ENCODE measurements at places on chromosomes 7 and 10.

DNA sequence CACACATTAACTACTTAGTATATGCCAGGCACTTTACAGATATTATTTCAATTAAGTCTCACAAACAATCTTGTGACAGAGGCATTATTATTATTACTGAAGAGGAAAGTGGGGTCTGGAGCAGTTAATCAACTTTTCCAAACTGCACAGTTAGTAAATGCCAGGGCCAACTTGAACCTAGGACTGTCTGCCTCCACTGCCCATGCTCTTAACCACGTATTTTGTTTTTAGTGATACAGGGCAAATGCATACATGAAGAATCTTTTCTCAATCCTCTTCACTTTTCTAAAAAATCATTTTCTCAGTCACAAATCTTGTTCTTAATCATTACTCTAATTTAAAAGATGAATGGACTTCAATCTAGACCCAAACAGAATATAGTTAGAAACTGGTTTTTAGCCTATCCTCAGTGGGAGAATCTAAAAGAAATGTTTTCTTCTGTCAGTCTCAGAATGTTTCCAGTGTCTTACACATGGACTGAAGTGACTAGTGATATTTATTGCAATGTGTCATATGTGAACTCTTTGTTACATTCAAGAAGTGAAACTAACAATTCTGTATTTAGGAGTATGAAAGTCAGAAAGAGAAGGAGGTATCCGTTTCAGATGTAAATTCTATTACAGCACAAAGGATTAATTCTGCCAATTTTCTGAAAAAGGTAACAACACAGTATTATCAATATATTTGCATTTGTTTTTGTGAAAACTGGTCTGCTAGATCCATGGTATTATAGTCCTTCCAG lies 55.5 kb upstream of the CCNJ start:
- no peak for DNase-seq

DNA sequence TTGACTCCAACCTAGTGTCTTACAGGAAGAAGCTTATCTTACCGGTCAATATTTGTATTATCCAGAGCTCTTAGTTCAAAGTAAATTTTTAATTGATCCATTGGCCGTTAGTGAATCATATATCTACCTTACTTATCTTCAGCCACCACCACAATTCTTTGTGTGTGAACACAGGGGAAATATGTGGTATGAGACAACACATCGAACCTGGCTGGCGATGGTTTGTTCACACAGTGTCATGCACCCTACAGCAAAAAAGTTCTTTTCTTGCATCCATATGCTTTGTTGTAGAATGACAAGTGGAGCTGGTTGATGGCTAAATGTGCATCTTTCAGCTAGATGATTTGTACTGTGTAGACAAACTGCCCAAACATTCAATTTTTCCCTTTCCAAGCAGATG lies 65.8 kb downstream of the ARID5B start:
- DNase-seq, result no peak

DNA sequence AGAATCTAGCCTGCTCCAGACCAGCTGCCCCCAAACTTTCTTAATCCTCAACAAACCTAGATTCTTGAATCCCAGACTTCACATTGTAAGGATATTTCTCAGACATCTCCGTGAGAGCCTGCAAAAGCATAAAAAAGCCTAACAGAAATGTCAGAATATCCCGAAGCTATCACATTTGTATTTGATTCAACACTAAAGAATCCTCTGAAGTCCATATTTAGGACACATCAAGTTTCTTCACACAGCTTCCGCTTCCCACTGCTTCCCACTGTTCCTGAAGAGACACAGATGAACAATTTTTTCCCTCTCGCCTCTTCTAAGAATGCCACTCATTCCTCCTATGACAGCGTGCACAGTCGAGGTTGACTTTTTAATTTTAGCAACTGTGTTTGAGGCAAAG lies 396.2 kb upstream of the IGFBP3 start:
- DNase-seq, result no peak

- DNase-seq, result no peak
Measured at GRCh38 chr10:129386415-129387257, 80.4 kb upstream of the MGMT start.

DNA sequence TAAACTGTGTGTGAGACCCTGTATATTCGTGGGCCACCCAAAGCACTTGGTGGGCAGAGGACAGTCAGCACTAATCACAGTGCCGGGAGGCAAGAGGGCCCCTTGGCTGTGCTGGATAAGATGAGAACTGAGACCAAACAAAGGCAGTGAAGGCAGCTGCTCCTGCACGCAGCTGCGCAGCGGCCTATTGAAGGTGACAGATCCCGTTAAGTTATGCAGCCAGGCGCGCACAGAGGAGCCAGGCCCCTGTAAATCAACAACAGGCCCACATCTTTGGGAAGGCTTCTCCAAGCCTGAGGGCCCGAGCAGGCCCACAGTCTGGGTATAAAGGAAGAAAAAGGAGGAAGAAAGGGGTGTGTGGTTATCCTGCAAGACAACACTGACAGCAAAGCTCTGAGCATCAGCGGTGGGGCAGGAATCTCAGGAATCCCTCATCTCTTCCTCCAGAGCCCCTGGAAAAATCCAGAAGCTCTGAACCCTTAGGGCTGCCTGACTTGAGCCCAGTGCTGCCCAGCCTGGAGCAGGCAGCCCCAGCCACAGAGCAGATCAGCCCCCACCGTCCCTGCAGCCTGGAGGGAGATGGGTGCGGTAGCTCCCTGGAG lies 154.2 kb downstream of the ARHGAP12 start:
- DNase-seq, result no peak

GRCh38 chr7:140295224-140295738 lies 103.0 kb downstream of the SLC37A3 start:
- DNase-seq, result no peak

DNA sequence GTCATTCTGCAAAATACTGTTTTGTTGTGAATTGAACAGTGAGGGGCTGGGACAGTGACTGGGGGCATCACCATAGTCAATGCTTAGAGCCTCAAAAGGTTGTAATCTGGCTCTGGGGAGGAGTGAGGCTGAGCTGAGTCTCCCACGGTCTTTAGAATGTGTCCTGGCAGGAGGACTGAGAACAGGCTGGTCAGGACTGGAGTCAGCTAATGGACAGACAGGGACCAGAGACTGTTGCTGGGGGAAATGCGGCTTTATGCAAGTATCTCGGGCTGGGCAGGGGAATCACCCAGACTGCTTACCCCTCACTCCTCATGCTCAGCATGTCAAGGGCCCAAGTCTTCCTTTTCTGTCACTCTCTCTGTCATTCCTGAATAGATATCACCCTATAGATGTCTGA lies 346.5 kb downstream of the TYW1 start:
- DNase-seq, result no peak

GRCh38 chr10:5070648-5071410 lies 23.4 kb upstream of the AKR1C3 start:
- DNase-seq, result no peak

GRCh38 chr7:127928852-127929251 lies 102.4 kb downstream of the LRRC4 start:
- no peak for DNase-seq

DNA sequence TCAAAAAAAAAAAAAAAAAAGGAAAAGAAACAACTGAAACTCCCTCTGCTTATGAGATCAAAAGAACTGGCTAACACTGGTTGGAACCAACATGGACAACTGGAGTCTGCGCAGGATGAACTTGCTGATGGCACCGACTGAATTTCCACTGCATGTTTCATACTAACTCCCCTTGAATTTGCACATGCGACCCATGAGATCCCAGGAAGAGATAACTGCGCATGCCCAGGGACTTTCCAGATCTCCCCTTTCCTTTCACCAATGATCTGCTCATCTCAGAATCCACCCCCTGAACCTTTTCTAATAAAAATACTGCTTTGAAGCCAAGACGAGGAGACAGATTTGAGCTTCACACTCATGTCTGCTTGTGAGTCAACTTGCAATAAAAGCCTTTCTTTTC lies 20.7 kb downstream of the LBX1 start:
- no peak for DNase-seq

- no peak for DNase-seq
Measured at GRCh38 chr7:108468246-108468645, 12.0 kb upstream of the NRCAM start.

- no peak for DNase-seq
Measured at GRCh38 chr7:128391805-128392204, 18.0 kb downstream of the IMPDH1 start.

Measured in CD8-positive, alpha-beta memory T cell (primary cell).